ENCODE measurements at places on chromosomes 11 and 22. TPM values are rescaled to one million over a fixed set of nuclear protein-coding genes. Genes with fewer than 3 reads are reported as not detected.

Gene SEC14L3
- total RNA-seq, result not detected

Gene SPI1
- total RNA-seq, result not detected

Gene ACRV1
- not detected for total RNA-seq

Gene GTSE1
- 27.6 TPM for total RNA-seq

- DNase-seq, result no peak
Observed at GRCh38 chr11:76790251-76790650, 7.1 kb downstream of the TSKU start.

- DNase-seq, result peak; percentile 45
Observed at GRCh38 chr11:84430661-84431060, 1144.5 kb upstream of the CCDC90B start.

- no peak for DNase-seq
Observed at GRCh38 chr11:6418557-6419008, 311 bp downstream of the APBB1 start.

- DNase-seq, result no peak
Observed at GRCh38 chr11:45321031-45321595, 35.0 kb upstream of the SYT13 start.
